CD14-positive monocyte (primary cell): ENCODE measurements at places on chromosomes 11 and 22.

DNA sequence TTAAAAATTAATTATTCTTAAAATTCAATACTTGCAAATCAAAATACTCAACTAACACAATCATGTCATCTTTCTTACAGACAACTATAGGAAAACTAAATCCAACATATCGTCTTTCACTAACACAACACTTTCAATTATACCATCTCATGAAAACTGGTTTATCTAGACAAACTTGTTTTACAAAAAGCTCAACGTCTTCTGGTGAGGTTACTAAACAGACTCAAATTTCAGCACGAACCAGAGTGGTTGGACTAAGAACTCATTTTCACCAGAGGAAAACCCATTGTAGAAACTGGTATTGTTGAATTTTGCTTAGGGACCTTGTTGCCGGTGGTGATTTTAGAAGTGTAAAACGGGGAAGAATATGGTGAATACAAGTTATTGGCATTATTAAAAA, 52.2 kb downstream of the NUP98 start:
- no peak for DNase-seq

DNA sequence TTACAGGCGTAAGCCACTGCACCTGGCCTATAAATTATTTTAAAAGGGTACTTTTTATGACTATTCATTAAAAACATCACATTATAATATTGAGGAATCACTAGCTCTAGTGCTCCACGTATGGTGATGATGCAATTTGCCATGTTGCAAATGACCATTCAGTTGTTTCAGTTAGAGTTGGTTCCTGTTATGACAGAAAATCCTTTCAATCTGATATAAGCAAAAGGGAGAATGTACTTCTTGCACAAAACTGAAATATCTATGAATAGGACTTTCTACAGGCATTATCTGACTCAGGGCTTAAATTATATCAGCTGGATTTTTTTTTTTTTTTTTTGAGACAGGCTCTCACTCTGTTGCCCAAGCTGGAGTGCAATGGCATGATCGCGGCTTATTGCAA, 45.6 kb upstream of the RRM1 start:
- DNase-seq: peak; percentile 95

- DNase-seq: no peak
These were observed 5.8 kb upstream of the ZNF74 start for GRCh38 chr22:20388200-20388599.

DNA sequence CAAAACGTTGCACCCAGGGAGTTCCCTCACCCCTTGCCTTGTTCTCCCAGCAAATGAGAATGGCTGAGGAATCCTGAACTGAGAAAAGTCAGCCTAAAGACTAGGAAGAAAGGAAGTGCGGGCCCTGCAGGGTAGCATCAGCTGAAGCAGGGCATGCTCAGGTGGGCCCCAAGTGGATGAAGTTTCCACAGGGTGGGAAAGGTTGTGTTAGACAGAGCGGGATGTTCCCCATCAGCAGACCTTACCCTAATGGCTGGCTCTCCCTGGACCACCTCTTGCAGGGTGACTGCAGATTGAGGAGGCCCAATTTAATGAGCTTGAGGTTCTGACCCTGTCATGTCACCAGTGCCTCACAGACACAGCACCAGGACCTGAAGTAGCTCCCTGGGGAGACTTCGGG, 81.5 kb upstream of the MYOD1 start:
- DNase-seq: no peak

DNA sequence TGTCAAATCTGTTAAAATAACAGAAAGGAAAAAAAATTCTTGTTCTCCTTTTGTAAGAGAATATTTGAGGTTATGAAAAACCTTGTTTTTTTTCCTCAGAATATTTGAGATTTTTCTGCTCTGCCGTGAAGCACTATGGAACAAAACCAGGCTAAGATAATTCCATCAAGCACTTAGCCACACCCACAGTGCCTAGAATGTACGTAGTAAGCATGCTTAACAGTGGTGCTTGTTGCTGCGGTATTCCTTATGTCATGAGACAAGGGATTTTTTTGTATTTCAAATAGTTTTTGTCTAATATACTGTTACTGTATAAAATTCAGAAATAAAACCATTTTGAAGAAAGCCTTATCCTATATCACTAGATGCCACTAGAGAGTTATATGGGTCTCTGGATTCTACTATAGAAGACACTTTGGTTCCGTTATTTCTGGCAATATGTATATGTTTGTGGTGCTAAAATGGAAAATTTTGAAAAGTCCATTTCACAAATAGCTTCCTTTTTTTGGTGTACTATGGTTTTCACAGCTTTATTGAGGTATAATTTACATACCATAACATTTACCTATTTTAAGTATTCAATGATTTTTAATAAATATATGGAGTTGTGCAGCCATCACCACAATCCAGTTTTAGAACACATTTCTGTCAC, 23.7 kb downstream of the PDHX start:
- DNase-seq: no peak

DNA sequence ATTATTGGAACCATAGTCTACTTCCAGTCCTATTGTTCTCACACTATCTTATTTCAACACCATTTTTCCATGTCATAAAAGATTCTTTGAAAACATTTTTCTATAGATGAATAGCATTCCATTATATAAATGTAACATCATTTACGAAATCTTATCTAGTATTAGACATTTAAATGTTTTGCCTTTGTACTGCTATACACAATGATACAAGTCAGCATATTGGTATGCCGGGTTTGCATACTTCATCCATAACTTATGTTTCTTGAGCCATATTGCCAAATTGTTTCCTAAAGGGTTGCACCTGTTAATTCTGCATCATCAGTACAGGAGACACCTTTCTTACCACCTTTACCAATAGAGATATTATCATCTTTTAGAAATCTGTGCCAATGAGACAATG, 68.2 kb downstream of the SYT13 start:
- DNase-seq: no peak

GRCh38 chr22:26054841-26055605, 114.2 kb upstream of the SEZ6L start:
- DNase-seq: no peak

DNA sequence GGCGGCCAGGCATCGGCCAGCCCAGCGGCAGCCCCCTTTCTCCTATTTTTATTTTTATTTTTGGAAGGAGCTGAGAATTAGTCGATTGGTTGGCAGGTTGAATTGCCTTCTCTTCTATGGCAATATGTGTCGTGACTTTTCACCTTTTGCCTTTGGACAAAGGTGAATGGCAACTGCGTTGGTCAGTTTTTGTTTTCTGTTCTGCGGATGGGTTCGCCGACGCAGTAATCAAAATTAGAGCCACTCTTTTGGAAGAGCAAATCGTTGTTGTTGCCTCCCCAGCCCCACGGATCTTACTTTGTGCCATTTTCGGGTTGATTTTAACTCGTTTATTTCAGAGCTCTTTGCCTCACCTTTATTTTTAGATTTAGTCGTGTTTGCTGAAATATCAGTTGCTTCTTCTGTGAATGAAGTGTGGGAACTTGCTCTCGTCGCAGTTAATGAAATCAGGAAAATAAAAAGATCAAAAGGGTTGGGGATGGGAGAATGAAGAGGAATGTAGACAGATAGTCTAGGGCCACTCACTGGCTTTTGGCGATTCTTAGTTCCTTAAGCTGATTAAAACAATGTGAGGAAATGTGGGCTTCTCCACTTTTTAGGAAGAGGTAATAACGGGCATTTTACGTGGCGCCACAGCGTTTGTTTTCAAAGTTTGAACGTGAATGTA, 1.6 kb downstream of the CECR2 start:
- no peak for DNase-seq

DNA sequence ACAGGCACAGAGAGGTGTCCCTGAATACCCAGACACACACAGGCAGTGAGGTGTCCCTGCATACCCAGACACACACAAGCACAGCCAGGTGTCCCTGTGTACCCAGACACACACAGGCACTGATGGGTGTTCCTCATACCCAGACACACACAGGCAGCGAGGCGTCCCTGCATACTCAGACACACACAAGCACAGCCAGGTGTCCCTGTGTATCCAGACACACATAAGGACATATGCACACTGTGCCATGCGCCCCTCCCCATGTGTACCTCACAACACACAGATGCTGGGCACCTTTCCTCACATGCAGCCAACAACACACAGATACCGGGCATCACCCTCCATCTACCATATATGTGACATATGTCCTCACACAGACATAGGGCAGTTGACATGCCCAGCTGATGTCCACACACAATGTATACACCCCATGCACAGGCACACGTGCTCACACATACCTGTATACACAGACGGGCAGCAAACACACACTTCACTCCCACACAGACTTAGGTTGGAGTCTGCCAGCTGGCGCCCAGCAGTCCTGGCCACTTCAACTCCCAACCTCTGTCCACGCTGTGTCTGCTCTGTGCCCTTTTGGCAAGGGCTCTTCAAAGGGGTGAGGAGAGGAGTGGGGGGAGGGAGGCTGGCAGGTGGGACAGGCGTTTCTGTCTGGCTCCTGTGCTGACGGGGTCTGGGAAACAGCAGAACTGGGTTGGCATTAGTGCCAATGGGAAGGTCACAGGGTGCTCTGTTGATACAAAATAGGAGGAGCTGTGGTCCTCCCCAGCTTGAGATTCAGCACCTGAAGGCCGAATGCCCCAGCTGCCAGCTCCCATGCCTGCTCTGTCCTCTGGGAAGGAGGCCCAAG, 69.4 kb upstream of the ALX4 start:
- DNase-seq: no peak

- DNase-seq: peak; percentile 35
These were observed 104.4 kb downstream of the ZBTB16 start for GRCh38 chr11:114163830-114164401.

GRCh38 chr11:113896156-113896879, 8.3 kb upstream of the HTR3B start:
- DNase-seq: peak; percentile 45

- DNase-seq: no peak
These were observed 720 bp upstream of the FAR1 start for GRCh38 chr11:13667795-13668101.

GRCh38 chr11:95417832-95418231, 186.8 kb upstream of the SESN3 start:
- no peak for DNase-seq
